ENCODE measurements at places on chromosomes 11 and 22.
A peak's percentile ranks its signal among the peaks of the same experiment; 100 is the strongest.

DNA sequence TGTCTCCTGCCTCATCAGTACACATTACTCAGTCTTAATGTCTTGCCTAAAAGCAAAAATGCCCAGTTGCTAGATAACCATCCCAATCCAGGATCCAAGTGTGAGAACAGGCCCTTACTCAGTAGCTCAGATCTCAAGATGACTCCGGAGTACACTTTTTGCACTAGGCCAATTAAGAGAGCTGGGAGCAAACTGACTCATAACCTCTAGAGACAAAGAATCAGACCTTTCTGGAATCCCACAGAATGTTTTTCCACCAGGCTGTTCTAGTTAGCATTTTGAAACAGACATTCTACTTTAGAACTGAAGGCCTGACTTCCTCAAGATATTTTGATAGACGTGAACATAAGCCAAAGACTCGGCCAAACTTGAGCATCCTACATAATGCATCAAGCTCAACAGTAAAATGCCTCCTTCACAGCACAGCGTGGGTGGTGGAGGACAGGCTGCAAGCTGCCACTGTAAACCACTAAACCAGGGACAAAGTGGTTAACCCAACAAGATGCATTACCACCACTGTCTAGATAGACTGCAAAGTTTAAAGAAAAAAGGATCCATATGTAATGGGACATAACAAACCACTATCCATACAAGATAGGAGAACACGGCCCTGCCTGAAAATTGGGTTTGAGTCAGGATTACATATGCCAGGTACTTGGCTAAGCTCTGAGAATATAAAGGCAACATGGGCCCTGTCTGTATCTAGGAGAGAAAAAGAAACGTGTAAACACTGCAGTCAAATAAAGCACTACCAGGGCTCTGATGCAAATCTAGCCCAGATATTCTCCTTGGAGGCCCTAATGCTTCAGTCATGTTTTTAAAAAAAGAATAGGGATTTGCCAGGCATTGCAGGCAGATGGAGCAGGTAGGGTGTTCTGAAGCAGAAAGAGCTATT lies 48.3 kb downstream of the MYH9 start:
- DNase-seq: no peak

- no peak for DNase-seq
Measured at GRCh38 chr11:125382314-125382791, 113.7 kb downstream of the FEZ1 start.

- no peak for DNase-seq
Measured at GRCh38 chr22:46547179-46547882, 9.9 kb upstream of the CELSR1 start.

DNA sequence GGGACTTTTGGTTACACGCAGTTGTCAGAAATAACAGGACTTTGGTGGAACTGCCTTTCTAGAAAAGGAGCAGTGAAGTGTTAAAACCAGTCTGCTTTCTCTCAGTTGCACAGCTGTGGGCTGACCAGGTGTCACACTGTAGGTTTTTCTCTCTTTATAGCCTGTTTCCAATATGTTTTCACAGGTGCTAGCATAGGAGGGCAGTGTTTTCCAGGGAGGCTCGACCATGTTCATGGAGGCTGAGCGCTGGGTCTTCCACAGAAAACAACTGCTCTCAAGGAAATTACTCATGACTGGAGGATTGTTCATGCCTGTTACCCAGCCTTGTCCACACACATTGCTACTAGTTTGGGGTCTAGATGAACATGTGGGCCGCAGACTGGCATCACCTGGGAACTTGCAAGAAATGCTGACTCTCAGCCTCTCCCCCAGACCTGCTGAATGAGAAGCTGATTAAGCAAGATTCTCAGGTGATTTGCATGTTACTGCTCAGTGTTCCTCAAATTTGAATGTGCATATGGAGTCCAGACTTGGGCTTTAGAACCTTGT lies 157.7 kb downstream of the MAML2 start:
- no peak for DNase-seq

DNA sequence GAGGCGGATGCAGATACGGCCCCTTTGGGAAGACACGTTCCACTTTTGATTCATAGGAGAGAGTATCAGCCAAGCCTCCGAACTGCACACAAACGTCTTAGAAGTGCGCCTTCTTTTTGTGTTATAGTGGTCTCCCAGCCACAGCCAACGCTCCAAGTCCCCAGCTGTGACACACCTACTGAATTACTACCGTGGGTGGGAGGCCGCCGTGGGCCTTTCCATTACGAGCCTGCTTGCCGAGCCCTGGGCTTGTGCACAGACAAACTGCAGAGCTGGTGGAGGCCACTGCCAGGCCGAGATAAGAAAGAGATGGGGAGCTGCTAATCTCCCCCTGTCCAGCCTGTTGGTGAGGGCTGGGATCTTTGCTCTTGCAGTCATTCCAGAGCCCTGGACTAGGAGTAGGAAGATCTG lies 761 bp downstream of the HMBS start:
- DNase-seq: peak; percentile 22

- no peak for DNase-seq
Measured at GRCh38 chr22:25105817-25106650, 93.6 kb upstream of the CRYBB3 start.

DNA sequence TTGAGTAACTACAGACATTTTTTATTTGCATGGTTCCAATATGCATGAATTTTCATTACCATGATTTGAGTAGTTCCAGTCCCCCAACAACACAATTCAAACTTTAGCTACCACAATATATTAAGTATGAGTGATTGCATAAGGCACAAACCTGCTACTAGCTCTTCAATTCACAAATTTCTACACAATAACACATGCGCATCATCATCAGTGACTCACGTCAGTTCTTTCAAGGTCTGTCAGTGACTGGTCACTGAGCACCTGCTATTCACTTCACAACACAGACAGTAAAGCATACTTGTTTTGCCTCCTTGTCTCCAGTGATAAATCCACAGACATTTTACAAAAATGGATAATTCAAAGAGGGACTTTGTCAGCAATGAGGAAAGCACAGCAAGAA lies 435.1 kb upstream of the CCDC90B start:
- no peak for DNase-seq

DNA sequence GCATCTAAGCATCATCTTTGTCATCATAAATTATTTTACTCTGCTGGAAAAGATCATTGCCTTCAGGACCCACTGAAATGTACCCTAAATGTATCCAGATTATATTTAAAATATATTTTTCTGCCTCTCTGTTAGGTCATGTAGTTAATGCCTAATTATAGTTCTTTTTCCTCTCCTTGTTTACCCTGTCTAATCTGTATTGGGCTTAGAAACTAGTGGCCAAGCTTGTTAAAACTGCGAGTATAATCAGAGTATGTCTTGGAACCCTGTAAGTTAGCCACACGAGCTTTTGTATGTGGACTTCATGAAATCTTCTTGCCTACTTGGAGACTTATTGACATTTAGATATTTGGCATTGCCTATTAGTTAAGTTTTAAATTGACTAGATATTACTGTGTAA lies 55.6 kb downstream of the ARFGAP2 start:
- DNase-seq: no peak

DNA sequence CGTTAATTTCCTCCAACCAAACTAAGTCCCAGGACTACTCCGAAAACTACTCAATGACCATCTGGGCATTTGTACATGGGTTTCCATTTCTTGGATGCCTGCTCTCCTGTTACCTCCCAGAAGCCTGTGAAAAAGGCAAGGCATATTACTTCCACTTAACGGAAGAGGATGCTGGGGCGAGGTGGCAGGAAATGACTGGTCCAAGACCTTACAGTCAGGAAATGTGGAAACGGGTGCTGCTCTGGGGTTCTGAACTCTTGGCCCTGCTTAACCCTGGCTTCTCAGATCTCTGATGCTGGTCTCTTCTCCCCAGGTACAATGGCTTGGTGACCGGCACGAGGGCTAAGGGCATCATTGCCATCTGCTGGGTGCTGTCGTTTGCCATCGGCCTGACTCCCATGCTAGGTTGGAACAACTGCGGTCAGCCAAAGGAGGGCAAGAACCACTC lies 12.9 kb downstream of the ADORA2A start:
- DNase-seq: peak; percentile 43

DNA sequence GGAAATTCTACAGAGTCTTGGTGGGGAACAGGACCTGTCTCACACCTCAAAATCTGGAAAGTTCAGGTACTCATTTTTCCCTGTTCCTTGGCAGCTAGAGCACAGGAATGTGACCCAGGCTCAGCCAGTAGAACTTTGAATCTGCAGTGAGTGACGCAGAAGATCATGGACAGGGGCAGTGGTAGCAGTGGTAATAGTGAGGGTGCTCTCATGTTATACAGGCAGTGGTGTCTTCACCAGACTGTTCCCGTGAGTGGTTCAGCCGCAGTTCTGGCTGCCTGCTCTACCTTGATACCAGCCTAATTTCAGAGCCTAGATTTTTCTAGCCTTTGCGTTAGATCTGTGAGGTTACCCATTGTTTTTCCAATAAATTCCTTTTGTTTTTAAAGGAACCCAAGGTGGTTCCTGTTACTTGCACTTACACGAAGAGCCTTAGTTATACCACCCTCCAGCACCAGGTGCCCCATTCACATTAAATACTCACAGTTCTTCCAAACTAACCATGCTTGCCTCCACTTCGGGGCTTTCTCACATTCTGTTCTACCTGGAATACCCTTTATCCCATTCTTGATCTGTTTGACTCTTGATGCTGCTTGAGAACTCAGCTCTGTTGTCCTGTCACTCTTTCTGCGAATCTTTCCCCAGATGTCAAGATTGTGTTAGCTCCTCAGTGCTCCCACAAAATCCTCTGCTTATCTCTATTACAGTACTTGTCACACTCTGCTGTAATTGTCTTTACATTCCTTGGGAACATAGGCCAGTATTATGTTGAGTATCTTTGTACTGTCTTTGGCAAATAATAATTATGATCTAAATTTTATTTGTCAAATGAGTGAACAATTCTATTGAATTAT lies 47.8 kb downstream of the SWAP70 start:
- DNase-seq: no peak

GRCh38 chr11:103683576-103683975 lies 352.9 kb upstream of the DDI1 start:
- DNase-seq: no peak

- DNase-seq: peak; percentile 89
Measured at GRCh38 chr22:41285441-41285819, 557 bp downstream of the RANGAP1 start.

DNA sequence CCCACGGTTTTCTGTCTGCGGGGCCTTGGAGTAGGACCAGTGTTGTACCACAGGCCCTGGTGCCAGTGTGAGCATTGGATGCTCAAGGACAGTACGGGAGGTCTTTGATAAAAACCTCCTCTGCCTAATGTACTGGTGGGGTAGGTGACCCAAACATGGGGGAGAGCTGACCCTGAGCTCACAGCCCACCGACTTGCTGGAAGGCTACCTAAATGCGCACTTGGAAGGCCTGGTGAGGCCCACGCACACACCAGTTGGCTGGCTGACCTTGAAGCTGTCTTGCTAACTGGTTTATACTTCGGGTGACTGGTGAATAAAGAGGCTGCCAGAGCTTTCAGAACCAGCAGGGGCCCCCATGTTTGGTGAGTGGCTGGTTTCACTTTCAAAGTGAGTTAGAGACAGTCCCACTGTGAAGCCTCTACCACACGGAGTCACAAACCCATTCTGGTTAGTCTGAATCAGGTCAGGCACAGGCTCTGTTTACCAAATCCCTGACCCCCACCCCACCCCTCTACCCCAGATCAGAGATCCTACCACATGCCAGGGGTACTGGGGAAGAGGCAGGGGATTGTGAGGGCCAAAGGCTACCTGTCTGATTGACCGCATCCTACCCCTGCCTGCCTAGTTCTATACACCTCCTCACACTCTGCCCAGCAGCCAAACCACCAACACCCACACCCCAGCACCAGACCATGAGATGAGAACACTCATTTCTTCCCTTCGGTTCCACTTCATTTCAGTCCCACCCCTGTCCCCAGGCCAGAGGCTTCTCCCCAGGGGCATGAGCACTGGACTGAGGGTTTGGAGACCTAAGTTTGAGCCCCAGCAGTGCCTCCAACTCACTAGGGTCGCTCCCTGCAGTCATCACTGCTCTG lies 12.7 kb upstream of the IL2RB start:
- DNase-seq: no peak

DNA sequence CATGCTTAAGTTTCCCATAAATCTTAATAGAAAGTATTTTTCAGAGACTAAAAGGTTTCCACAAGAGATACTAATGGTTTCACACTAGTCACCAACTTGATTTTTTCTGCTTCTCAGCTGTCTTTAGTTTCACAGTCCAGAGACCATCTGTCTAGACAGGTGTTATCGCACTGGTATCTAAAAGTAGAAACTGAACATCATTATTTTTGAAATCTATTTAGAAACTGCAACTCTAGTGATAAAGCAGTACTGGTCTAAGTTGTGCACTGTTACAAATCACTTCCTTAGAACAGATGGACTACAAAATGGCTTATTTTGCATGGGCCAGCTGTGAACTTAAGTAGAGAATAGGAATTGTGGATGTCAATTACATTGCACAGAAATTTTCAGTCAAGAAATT lies 78.0 kb downstream of the CNTN5 start:
- no peak for DNase-seq

GRCh38 chr11:2256951-2257700 lies 13.3 kb downstream of the ASCL2 start:
- DNase-seq: no peak

- DNase-seq: no peak
Measured at GRCh38 chr11:36065436-36065835, 121.6 kb downstream of the LDLRAD3 start.

DNA sequence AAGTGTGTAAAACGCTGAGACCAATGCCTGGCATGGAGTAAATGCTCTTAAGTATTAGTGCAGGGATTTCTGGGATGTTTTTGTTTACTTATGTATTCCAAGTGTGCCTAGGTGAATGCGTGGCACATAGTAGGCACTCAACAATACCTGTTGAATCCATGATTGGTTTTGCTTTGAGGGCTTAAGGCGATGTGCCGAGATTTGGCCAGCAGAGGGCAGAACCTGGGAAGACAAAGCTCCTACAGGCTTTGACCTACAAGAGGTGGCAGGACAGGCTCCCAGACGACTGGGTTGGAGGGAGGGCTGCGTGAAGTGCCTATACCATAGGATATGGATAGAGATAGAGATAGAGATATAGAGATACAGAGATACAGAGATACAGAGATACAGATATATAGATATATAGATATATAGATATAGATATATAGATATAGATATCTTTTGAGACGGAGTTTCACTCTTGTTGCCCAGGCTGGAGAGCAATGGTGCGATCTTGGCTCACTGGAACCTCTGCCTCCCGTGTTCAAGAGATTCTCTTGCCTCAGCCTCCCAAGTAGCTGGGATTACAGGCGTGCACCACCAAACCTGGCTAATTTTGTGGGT lies 13.9 kb downstream of the KCNE3 start:
- DNase-seq: peak; percentile 88

DNA sequence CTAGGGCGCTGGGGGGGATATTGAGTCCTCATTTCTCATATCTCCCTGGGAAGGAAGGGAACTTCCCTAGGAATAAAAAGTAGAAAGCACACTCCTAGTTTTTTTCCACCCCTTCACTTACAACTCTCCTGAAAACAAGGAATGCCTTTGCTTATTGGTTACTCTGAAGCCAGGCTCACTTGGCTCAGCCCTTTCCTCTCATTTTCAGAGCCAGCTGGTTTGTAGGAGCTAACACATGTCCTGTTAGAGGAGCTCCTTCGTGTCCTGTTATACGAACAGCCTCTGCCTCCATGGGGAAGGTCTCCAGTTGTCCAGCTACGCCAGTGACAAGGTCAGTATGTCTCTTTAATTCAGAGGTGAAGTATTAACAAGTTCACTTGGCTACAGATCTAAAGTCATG lies 17.6 kb downstream of the ALKBH8 start:
- no peak for DNase-seq

GRCh38 chr22:42056757-42057511 lies 13.7 kb downstream of the NAGA start:
- no peak for DNase-seq

GRCh38 chr11:10725114-10725906 lies 25.7 kb upstream of the CTR9 start:
- peak; percentile 79 for DNase-seq

GRCh38 chr11:47863189-47863897 lies 15.2 kb upstream of the NUP160 start:
- DNase-seq: no peak
